ENCODE measurements at places on chromosomes 1 and 21.

DNA sequence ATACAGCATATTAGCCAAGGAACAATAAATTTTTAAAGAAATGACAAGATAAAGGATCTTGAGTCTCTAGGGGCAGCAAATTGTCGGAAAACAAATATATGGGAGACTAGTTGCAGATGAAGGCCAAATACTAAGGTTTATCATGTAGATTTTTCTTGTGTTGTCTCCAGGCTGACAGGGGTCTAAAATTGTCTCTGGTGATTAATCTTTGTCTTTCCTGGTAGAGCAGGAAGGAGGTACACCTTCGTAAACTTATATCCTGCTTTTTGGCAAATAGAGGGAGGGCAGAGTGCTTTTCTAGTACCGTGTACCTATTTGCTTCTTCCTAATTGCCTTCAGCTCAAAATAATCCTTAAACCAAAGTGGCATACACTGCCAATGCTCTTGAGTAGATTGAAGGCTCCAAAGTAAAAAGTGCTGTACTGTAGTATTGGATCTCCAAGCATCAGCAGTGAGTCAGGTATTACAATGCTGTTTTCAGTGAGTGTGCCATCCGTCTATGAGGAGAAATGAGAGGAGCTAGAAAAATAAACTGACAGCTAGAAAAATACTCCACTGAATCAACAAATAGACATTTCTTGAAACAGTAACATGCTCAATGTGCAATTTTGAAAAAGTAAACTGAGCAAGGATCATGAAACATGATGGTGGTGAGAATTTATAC, 1.8 kb upstream of the LEPR start:
- no peak for DNase-seq

GRCh38 chr1:115091572-115091971, 2.3 kb upstream of the TSPAN2 start:
- no peak for DNase-seq

GRCh38 chr1:88608139-88608943, 75.7 kb upstream of the PKN2 start:
- DNase-seq: no peak

DNA sequence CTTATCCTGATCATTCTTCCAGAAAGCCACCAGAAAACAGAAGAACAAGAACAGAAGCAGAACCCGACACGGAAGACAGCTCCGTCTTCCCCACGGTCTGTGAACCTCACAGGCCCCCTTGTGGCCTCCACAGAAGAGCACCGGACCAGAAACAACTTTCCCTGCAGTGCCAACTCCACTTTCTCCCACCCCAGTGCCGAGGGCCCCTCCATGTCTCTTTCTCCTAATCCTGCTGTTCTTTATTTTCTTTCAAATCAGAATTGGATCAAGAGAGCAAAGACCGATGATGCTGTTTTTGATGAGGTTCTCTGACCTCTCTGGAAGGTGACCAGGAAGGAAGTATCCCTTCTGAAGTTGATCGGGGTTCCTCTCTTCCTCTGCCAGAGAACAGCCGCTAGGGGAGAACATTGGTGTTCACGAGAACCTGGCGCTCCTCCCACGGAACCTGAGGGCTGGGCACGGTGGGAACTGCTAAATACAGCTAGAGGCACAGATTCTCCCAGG, 58.9 kb upstream of the CTTNBP2NL start:
- no peak for DNase-seq

GRCh38 chr21:33894736-33895288, 20.8 kb downstream of the ATP5PO start:
- peak; percentile 27 for DNase-seq

DNA sequence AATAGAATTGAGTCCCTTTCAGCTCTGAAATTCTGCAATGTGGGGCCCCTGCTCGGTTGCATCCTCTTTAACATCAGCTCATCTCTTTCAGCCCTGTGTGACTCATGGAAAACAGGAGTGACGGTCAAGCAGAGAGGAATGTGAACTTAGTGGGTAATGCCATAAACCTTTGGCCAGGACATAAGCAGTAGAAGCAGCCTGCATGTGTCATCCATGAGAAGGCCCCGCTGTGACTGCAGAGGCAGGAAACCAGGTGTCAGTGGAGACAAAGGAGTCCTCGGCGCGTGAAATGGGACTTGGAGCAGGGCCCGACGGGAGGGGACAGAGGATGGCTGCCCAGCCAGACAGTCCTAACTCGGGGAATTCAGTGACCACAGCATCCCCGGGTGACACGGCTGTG, 21.1 kb upstream of the EPHB2 start:
- DNase-seq: no peak

- DNase-seq: no peak
Observed at GRCh38 chr1:25524568-25525360, 18.6 kb upstream of the LDLRAP1 start.

GRCh38 chr1:3671371-3672180, 19.3 kb downstream of the TP73 start:
- no peak for DNase-seq

GRCh38 chr1:68378296-68379084, 71.3 kb downstream of the RPE65 start:
- no peak for DNase-seq

- DNase-seq: no peak
Observed at GRCh38 chr1:190963321-190963720, 485.7 kb upstream of the BRINP3 start.

GRCh38 chr1:95716097-95716496, 482.1 kb downstream of the RWDD3 start:
- no peak for DNase-seq

DNA sequence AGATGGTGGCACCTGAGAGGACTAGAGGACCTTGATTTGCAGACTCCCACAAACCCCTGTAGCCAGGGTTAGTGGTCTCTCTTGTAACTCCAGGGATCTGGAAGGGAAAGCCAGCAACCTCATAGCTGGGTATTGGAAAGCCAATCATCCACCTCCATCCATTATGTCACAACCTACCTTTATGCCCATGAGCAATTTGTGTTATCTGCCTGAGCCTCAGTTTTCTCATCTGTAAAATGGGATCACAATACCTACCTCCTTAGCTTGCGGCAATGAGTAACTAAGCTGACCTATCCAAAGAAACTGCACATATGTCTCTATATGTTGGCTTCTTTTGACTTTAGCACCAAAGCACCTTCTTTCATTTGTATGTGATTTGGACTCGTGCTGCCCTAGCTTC, 14.5 kb downstream of the DLGAP3 start:
- no peak for DNase-seq

- DNase-seq: peak; percentile 30
Observed at GRCh38 chr1:1068517-1069055, 5.5 kb downstream of the RNF223 start.
